ENCODE measurements at places on chromosomes 3 and 15.

- no peak for DNase-seq
Measured at GRCh38 chr15:98612490-98613110, 35.7 kb upstream of the IGF1R start.

- DNase-seq, result no peak
Measured at GRCh38 chr15:90054618-90055097, 47.6 kb downstream of the IDH2 start.

GRCh38 chr3:127254730-127255129 lies 33.1 kb downstream of the PRR20G start:
- DNase-seq, result no peak

DNA sequence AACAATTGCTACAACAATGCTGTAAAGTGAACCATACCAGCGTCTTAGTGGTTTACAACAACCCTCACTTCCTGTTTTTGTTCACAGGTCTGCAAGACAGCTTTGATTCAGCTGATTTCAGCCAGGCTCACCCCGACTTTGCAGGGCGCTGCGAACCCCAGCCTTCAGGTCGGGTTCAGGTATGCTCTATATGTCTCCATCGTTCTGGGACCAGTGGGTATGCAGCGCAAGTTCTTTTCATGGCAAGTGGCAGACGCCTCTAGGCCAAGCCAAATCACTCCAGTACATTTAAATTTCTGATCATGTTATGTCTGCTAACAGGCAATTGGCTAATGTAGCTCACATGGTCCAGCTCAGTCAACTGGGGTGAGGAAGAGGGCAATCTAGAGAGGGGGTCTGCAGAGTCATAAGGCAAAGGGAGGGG lies 52.4 kb upstream of the RGMA start:
- no peak for DNase-seq

- no peak for DNase-seq
Measured at GRCh38 chr3:45002720-45003119, 23.4 kb upstream of the CLEC3B start.

- no peak for DNase-seq
Measured at GRCh38 chr15:94700211-94700610, 468.9 kb downstream of the MCTP2 start.

DNA sequence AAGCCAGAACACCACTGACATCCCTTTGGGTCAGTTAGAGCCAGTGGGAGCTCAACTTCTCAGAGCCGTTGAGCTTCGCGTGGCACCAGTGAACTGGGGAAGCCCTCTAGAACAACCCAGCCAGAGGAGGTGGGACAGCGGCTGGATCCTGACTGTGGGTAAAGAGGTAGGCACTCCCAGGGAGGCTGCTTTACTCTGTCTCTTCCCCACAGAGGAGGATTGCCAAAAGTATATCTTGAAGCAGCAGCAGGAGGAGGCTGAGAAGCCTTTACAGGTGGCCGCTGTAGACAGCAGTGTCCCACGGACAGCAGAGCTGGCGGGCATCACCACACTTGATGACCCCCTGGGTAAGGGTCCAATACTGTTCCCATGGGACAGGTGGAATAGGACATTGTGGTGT lies 1.2 kb downstream of the MYD88 start:
- DNase-seq, result no peak

- DNase-seq, result no peak
Measured at GRCh38 chr3:101896083-101896757, 46.9 kb downstream of the NFKBIZ start.

DNA sequence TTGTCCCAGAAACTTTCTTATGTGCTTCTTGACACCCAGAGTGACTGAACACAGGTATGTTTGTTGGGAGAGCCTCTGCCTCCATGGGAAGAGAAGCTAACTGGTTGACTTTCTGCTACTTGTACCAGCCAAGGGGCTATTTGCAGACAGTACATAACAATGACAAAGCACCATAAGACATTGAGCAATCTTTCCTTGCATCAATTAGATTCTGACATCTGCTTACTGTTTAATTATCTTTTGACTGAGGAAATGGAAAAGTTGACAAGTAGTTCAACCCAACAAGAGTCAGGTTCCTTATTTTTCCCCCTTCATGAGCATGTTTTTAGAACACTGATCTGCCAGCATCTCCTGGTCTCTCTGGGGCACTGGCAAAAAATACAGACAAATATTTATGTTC lies 157.7 kb downstream of the RPLP1 start:
- no peak for DNase-seq

- no peak for DNase-seq
Measured at GRCh38 chr3:159077860-159078259, 276.0 kb downstream of the MFSD1 start.

GRCh38 chr3:30314757-30315325 lies 291.6 kb upstream of the TGFBR2 start:
- no peak for DNase-seq

GRCh38 chr15:52115598-52116427 lies 3.2 kb upstream of the BCL2L10 start:
- no peak for DNase-seq

GRCh38 chr3:159928666-159929065 lies 60.0 kb upstream of the IL12A start:
- DNase-seq, result no peak

DNA sequence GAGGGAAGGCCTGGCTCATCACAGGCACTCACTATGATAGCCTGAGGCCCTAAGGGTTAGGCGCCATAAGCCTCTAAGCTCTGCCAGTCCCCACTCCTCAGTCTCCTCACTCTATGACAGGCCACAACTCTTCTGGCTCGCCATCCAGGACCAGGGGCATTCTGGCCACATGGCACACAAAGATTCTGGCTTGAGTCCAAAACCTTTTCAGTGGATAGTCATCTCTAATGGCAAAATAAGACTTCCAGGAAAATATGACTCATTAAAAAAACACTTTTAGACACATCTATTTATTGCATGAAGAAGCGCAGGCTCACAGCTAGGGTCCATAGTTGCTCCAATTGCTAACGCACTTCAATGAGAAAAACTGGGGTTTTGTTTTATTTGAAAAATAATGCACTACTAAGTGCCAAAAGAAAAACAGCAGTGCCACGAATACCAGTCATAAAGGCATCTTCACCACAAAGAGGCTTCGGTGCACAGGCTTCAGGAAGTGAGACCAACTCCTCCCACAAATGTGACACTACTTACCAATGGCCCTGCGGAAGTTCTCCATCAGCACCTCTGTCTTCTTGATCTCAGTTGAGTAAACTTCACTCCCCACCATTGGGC lies 11.1 kb downstream of the RUVBL1 start:
- DNase-seq, result no peak

DNA sequence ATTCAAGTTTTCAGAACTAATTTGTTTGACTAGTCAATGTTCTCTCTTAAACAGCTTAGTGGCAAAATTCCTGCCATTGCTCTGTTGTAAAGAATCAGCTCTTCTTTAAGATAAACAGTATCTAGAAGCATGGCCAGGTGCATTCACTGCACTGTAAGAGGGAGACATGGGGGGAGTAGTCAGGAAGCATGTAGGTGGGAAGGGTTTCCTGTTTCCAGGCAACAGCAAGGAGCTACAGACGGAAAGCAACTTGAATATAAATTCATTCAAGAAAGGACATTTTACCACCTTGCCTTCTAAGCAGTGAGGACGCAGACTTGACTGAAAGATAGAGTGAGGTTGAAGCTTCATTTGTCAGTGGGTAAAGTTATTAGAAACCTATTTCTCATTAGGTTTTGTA lies 55.3 kb downstream of the BBX start:
- no peak for DNase-seq

GRCh38 chr15:32877252-32878019 lies 159.6 kb downstream of the GREM1 start:
- no peak for DNase-seq

- no peak for DNase-seq
Measured at GRCh38 chr3:100019719-100020118, 94.6 kb downstream of the FILIP1L start.

GRCh38 chr3:172104471-172105072 lies 65.2 kb downstream of the FNDC3B start:
- DNase-seq, result no peak

DNA sequence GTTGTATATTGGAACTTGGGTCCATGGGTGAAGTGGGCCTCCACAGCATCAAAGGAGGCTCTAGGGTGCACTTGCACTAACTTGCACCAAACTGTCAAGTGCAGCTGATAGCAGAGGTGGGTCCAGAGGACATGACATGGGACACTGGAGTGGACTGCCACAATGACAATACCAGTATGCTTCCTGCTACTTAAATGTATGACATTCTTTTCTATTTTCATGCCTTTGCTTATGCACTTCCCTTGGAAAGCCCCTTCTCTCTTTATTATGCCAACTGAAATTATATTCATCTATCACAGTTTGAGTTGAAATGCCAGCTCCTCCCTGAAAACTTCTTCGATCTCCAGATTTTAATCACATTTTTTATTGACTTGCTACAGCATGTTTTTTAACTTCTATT lies 101.8 kb downstream of the CFAP20DC start:
- no peak for DNase-seq

- DNase-seq, result no peak
Measured at GRCh38 chr15:77775837-77776236, 143.1 kb upstream of the LINGO1 start.

DNA sequence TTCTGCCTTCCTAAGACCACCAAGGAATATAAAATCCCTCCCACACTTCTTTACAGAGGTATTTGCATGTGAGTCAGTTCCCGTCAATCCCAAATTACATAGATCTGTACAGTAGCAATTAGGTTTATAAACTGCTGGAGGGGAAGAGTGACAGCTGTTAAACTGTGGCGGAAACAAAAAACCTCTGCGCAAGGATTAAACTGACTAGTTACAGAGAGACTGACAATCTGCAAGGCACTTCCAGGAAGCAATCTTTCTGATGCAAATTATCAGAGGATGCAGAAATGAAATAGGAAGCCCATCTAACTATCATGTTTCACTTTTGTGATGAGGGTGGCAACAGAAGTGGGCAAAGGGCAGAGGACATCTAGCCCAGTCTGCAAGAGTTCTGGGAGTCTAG lies 150.4 kb downstream of the RTP4 start:
- no peak for DNase-seq

GRCh38 chr3:106345353-106346027 lies 476.7 kb upstream of the CBLB start:
- DNase-seq, result peak; percentile 32

DNA sequence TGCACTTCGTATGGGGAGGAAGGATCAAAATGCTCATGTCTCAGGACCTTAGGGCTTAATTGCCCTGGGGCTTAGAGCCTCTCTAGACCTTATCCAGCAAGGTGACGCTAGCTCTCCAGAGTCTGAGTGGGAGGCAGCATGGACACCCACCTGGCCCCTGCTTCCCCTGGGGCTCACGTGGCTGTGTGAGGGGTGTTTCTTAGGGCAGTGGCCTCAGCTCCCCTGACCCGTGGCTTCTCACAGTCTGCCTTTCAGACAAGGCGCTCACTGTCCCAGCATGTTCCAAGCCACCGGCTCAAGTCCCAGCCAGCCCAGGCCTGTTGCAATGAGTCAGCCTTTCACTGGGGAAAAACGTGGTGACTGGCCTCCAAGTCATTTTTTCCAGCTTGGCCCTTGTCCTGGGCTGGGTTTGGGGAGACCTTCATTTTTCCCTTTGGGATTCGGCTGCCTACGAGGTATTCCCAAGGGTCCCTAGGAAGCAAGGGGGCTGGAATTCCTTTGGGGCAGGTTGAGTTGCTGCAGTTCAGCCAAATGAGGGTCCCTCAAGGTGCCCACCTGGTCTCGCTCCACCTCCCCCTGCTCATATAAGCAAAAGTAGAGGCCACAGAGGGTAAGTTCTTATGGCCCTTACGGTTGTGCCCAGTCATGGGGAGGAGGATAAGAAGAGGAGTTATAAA lies 15.7 kb downstream of the BHLHE40 start:
- DNase-seq, result no peak

DNA sequence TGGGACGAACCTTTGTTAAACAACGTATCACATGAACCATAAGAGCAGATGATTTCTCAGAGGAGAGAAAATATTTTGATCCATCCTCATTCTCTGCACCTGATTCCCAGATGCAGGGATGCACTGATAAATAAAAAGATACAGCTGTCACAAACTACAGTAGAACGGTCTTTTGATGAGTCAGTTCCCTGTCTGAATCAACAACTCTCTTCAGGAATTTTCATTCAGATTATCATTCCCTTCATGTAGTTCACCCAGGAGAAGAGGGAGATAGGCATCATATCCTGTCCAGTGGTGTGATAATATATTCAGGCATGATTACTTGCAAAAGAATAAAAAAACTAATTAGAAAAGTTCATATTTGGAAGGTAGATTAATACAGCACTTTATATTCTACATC lies 521.5 kb downstream of the PYDC2 start:
- DNase-seq, result no peak

- DNase-seq, result no peak
Measured at GRCh38 chr3:123126653-123127052, 59.8 kb downstream of the PDIA5 start.

DNA sequence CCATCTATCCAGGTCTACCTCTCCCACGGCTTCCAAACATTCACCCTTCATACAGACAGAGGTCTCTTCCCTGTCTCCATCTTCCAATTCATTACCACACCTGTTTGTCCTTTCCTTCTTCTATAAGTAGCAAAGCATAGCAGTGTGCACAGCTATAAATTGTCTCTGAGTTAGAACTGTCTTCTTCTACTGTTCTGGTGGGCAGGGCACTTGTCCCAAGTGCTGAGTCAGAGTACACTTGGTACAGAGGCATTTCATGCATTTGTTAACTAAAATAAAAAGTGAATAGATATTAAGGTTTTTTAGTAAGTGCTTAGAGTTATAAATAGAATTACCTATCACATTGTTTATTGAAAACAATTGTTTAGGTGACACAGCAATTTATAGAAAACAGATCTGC lies 150.1 kb upstream of the CCDC54 start:
- DNase-seq, result no peak

DNA sequence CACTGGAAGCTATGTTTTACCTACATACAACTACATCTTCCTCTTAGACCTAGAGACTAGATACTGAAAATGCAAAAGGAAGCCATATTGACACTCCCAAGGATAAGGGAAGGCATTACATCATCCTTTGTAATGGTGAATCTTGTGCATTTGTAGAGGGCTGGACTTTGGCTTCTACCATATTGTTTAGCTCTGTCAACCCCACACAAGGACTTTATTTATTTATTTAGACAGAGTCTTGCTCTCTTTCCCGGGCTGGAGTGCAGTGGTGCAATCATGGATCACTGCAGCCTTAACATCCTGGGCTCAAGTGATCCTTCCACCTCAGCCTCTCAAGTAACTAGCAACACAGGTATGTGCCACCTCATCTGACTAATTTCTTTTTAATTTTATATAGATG lies 331.5 kb upstream of the TPRG1 start:
- DNase-seq, result no peak

GRCh38 chr15:48777645-48778330 lies 33.1 kb downstream of the CEP152 start:
- no peak for DNase-seq

DNA sequence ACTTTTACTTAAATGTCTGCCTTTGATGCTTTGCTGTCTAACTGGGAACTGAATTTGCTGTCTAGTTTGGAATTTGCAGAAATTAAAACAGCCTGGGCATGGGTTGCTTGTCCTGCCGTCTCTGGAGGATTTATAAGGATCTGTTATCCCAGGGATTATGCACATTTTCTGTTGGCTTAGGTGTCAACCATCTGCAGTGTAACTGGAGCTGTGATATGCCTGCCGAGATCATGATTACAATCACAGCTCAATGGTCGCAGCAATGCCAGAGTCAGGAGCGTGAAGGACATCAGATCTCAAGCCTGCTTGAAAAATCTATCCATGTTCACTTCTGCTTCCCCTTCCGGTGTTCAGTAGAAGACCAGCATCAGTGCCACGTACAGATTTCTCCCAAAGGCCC lies 41.8 kb upstream of the SETMAR start:
- no peak for DNase-seq

Data from SK-N-MC (cell line).